ENCODE measurements at places on chromosomes 5 and 9.

- DNase-seq = no peak
These were observed 99.5 kb downstream of the NDUFAF2 start for GRCh38 chr5:61044545-61044944.

- no peak for DNase-seq
These were observed 19.2 kb downstream of the DMAC1 start for GRCh38 chr9:7780261-7780988.

- DNase-seq = no peak
These were observed 45.9 kb upstream of the JAK2 start for GRCh38 chr9:4939118-4939561.

DNA sequence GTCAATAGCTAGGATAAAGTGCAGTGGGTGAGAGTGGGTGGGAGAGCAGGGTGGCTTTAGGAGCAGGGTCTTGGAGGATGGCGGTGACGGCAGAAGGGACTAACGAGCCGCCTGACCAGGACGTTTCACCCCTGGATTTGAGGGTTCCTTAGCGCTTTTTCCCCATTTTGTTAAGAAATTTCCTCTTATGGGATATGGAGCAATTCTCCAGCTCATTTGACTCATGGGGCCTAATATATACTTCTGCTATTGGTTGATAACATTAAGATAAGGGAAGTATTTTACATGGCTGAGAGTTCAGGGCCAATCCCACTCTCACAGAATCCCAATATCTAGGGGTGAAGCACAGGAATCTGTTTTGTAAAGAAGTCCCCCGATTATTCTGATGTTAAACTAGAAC is 17.6 kb downstream of the CD180 start:
- DNase-seq = no peak

- no peak for DNase-seq
These were observed 128.1 kb downstream of the COL23A1 start for GRCh38 chr5:178462076-178462475.

DNA sequence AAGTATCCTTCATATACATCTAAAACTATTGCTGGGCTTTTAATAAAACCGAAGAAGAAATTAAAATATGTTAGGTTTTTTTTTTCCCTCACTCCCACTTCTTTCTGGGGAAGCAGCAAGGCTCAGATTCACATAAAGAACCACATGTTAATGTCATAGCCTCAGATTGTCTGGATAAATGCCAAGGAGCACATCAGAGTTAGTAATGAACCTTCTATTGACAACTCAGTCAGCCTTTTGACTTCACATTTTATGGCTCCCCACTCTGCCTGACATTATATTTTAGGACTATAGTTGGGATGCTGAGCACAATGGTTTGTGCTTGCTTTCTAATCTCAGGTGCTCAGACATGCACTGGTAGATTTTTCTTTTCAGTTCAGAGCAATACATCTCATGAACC is 21.8 kb downstream of the DMAC1 start:
- no peak for DNase-seq

DNA sequence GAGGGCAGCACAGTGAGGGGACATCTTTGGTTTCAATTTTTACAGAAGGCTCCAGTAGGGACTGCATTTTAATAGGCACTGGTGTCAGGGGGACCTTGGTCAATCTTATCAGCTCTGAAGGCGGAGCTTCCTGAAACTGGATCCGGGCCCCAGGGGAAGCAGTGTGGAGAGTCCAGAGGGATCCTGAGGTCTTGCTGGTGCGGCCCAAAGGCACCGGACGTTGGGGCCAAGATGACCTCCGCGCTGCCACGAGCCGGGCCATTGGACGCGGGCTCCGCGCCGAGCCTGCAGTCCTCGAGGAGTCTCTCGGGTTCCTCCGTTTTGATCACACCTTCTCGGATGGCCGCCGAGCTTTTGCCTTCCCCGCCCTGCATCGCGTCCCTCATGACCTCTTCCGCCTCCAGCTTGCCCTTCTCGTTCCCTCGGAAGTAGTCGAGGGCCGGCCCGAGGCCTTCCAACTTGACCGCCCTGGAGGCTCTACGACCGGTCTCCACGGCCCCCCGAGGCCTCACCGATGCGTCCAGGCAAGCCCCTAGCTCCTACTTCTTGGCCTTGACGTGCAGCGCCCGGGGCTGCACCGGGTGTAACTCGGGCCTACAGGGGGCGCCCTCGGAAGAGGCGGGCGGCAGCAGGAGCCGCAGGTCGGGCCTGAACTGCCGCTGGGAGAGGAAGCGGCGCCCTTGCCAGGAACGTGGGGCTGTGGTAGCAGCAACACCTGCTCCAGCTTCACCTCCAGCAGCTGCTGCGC is 18.8 kb downstream of the C5orf52 start:
- no peak for DNase-seq

- no peak for DNase-seq
These were observed 123.9 kb downstream of the GHR start for GRCh38 chr5:42547141-42547540.

DNA sequence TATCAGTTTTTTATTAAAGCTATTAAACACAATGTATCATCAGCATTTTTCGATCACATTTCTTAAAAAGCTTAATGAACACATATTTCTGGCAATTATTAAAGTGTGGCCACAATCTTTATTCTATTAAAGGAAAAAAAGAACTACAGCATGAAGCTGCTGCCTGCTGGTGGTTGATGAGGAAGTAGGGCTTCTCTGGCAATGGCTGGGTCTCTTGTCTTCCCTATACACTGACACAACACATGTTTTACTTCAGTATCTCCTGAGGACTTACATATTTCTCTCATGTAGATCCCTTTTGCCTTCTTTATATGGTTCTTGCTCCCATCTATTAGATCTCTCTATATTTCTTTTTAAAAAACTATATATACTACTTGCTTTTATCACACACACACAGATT is 590.7 kb downstream of the RAB3C start:
- DNase-seq = no peak

DNA sequence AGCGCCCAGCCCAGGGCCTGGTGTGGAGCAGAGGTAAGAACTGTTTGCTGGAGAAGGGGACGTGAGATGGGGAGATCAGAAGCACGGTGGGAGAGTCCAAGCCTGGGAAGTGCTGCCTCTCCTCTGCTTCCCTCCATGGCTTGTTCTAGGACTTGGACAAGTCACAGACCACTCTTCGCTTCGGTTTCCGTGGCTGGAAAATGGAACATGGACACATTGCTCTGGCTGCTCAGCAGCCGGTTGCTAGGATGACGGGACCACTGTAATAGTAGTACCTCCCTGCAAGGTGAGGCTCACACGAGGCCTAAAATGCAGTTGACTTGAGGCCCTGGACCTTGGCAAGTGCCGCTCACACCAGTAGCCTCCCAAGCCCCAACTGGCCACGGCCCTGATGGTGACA is 175.8 kb upstream of the FSTL4 start:
- DNase-seq = no peak

DNA sequence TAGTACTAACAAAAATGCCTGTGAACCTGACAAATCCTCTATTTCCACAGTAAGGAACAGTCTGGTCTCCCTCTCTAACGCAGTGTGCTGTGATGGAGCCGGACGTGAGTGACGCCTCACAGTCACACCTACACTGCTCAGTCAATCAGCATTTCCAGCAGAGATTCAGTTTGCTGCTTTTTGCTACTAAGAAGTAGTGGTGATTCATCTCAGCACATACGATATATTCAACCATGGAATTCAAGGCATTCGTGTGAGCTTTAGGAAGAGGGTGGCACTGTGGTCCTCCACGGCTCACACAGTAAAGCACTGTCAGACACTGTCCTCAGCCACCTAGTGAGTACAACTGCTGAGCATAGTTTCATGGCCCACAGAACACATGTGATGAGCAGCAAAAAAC is 70.9 kb downstream of the SETX start:
- no peak for DNase-seq

Measured in stimulated activated CD4-positive, alpha-beta T cell treated with anti-CD3 and anti-CD28 coated beads, TNF-alpha, amount 100 ng/mL, for 4 hours (primary cell).